Activated CD8-positive, alpha-beta memory T cell treated with anti-CD3 and anti-CD28 coated beads for 1 hour (primary cell): ENCODE measurements at places on chromosomes 16 and 17.

- DNase-seq: no peak
Observed at GRCh38 chr16:81676883-81677737, 102.0 kb upstream of the PLCG2 start.

DNA sequence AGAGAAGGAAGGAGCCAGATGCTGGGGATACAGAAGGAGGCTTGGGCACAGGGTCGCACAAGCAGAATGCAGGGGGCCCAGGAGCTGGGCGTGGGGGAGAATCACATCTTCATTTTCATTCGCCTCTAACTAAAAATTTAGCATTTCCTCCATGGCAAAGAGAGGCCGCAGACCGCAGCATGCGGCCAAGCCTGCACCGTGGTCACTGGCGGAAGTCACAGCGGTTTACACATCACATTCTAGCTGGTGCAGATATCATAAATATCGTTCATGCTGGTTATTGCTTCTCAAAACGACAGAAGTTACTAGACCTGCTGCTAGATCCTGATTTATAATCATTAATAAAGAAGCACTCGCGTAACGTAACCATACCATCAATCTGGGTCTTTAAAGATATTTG lies 162.0 kb downstream of the NTN1 start:
- no peak for DNase-seq

DNA sequence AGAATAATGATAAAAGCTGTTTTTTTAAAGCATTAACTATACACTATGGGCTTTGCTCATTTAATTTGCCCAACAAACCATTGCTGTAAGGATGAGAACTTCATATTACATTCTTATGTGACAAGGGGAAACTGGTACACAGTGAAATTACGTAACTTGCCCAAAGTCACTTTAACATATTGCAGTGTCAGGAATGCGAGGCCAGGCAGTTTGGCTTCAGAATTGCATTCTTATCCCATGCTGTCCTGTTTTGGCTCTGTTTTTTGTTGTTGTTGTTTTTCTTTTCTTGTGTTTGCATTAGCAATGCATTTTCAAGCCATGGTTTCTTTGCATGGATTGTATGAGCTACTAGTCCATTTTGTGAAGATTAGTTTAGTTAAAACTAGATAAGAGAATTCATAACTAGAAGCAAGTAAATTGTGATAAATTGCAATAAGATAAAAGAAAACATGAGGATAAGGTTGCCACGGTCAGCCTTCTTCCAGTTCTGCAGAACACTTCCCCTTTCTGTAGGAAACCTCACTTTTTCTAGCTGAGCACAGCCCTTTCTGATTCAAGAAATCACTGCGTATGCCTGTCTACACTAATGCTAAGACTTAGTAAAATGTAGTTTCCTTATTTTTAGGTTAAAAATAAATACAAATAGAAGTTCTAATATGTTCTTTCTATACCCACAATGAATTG lies 221.3 kb upstream of the KCNJ16 start:
- DNase-seq: no peak

DNA sequence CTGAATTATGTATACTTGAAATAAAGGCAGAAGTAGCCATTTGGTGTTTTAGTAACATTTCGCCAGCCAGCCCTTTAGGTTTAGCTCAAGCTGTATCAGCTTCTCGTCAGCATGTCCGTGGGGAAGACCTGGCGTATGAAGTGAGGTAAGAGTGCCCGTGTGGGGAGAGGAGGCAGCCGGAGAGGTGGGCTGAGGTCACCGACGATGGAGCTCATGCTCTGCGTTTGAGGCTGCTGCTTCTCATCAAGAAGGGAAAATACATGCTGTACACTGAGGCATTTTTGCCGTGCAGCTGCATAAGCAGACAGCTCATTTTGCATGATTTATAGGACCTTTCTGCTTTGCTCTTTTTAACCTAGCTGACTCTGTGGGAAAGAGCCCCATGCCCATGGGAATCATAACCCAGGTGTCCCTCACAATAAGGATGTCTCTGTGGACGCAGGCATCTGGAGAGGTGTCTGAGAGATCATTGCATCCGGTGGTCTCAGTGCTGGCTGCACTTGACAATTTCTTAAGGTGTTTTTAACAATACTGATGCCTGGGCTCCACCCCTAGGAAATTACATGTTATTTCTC lies 179.1 kb downstream of the ABCC12 start:
- DNase-seq: no peak

- DNase-seq: peak; percentile 66
Observed at GRCh38 chr17:75109407-75110233, at the start of gene ARMC7. ARMC7 (plus strand) TSS chr17:75109969; CDS start chr17:75110289, 320 bp downstream.

GRCh38 chr16:4749700-4750257 lies 15.4 kb downstream of the DNAAF8 start:
- no peak for DNase-seq

DNA sequence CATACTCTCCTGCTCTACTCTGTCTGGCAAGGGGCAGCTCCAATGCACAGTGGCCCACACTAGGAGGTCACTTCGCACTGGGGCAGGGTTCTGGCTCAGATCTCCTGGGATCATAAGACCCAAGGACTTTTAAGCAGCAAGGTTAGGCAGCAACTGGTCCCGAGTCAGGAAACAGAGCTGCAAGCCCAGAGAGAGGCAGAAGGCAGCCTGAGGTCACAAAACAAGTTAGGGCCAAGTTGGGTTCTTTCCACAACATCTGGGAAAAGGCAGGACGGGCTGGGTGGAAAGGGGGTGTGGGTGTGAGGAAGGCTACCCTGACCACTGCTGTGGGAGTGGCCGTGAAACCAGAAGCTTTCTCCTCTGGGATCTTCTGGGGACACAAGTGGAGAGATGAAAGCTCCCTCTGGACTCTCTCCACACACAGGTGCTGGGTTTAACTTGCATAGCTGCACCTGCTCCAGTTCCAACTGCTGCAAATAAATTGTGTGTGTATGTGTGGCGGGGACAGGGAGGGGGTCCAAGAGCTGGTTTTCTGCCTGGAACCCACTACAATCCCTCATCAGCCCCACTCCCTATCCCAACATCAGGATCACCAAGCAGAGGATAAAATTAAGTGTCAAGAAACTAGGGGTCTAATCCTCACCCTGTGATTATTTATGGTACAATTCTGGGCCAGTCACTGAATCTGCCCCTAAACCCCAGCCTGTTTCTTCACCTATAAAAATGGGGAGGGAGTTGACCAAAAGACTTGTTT lies 8.0 kb upstream of the TSPOAP1 start:
- no peak for DNase-seq

DNA sequence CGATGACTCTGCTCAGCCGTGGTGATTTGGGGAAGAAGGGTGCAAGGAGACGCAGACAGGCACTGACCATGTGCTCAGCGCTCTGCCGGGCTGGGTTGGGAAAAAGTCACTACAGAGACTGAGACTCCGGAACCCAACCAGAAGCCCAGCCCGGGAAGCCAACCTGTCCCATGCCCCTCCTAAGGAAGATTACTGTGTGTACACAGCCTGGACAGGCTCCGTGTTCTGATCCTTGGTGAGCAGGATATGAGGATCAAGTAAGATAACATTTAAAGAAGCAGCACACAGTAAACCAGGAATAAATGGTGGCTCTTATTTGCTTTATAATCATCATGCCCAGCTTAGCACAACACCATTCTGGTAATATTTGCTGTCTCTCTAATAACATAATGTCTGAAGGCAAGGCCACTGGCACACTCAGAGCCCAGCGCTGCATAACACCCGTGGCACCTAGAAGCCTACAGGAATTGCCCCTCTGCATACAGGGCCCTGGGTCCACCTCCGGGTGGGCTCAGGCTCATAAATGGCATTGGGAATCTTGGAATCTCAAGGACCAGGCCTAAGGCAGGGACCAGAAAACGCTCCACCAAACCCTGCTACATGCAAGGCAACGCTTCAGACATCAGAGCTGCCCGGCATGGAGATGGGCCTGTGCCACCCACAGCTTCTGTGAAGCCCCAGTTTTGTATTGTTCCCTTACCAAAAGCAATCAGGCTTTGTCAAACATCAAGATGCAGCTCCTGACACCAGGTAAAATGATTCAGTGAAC lies 113.5 kb downstream of the DYNLRB2 start:
- DNase-seq: no peak

DNA sequence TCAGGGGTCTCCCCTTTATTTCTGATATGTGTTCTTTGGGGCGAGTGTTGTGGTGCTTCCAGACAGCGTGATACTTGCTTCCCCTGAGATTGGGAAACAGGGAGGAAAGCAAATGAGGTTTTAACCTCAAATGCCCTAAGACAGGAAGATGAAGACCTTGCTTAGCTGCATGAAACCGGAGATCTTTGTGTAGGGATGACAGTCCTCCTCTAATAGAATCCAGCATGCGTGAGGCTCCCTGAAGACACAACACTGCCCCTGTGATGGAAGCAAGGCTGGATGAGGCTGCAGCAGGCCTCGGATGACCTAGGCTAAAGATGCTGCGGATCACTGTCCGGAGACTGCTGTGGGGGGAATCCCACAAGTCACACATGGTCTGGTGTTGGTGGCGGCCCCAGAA lies 491.0 kb downstream of the CDH13 start:
- DNase-seq: no peak

- no peak for DNase-seq
Observed at GRCh38 chr17:43365356-43365755, 33.4 kb upstream of the ARL4D start.

- no peak for DNase-seq
Observed at GRCh38 chr17:673200-673681, 41.4 kb downstream of the VPS53 start.

GRCh38 chr16:27721531-27722181 lies 171.7 kb downstream of the KATNIP start:
- no peak for DNase-seq

- DNase-seq: no peak
Observed at GRCh38 chr17:81428121-81428515, 32.9 kb downstream of the BAHCC1 start.

- no peak for DNase-seq
Observed at GRCh38 chr17:238964-239259, 57.5 kb upstream of the DOC2B start.

- DNase-seq: no peak
Observed at GRCh38 chr16:13139661-13140241, 238.4 kb downstream of the SHISA9 start.

GRCh38 chr17:70327723-70328122 lies 158.4 kb downstream of the KCNJ2 start:
- DNase-seq: no peak

DNA sequence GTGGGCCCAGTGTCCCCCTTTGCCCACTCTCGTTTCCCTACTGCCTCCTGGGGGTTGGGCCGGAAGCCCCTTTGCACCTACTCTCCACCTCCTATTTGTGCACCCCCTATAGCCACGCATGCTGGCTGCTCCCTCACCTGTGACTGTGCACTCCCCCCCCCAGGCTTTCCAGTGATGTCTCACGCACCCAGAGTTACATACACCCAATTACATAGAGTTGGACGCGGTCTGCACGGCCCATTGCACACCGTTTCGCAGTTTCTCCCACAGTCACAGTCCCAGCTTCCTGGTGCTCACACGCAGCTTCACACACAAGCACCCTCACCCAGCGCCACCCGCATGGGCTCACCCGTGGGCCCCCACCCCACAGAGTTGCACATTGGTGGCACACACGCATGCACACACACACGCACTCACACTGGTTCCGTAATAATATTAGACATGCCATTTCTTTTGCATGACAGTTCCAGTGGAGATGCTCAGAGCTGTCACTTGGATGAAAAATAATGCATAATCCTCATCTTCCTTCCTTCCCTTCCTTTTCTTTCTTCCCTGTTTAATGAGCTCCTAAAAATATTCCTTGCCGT lies 21.5 kb upstream of the C1QL1 start:
- DNase-seq: no peak

DNA sequence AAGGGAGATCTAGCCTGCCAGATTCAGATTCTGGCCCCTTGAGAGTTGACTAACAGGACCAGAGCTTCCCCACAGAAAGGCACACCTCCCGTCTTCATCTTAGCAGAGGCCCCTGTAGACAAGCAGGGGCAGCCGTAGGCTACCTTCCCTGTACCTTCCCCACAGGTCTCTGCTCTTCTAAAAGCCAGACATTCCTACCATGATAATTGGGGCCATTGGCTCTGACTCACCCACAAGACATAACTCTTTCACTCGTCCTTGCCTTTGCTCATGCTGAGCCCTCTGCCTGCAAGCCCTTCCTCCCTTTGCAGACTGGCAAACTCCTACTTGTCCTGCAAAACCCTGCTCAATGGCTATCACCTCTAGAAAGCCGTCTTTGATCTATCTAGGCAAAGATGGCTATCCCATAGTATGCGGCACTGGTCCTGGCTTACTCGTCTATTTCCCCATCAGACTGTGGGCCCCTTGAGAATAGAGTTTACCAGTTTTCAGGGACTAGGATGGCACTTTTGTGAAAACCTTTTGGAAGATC lies 43.8 kb downstream of the PIMREG start:
- DNase-seq: no peak

- no peak for DNase-seq
Observed at GRCh38 chr16:27436921-27437650, 35.1 kb downstream of the IL21R start.

GRCh38 chr17:70629902-70630301 lies 460.6 kb downstream of the KCNJ2 start:
- DNase-seq: no peak

GRCh38 chr17:76356803-76357456 lies 3.2 kb upstream of the PRPSAP1 start:
- DNase-seq: no peak

DNA sequence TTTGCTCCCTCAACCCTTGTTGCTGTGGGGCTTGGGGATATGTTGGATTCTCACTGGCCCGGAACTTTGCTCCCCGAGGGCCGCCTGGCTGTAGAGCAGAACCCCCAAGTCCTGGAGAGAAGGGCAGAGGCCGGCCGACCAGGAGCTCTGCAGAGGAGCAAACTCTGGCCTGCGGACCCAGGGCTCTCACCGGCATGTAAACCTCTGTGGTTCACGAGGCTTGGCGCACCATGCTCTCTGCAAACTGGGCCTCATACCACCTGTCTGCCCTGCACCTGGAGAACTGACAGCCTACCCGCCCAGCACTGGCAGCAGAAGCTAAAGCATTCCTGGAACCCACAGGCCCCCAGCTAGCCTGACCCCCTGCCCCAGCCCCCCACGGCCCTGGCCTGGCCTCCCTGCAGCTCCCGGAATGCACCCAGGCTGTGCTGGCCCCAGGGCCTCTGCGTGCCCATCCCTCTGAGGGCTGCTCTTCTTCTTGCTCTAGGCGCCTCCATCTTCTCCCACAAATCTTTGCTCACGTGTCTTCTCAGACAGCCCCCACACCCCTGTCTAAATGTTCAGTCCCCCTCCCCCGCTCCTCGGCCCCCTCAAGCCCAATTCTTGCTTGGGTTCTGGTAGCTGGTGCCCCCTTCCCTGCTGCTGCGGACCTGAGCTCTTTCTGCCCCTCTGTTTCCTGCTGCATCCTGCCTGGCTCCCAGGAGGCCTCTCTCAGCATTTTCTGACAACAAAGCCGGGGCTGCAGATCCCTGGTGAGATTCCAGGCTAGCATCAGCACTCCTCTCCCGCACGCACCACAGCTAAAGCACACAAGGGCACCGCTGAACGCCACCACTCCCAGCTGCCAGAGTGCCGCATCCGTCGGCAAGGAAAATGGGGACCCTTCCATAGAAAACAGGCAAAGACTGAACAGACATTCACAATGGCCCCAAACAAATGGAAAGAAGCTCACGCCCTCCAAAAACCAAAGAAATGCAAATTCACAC lies 23.3 kb downstream of the ACTG1 start:
- no peak for DNase-seq

GRCh38 chr16:89437251-89437987 lies 52.9 kb downstream of the ANKRD11 start:
- DNase-seq: no peak

GRCh38 chr16:84730406-84731106 lies 30.8 kb downstream of the USP10 start:
- no peak for DNase-seq

GRCh38 chr17:42309986-42310786 lies 21.9 kb downstream of the STAT5A start:
- no peak for DNase-seq
